Naive B cell (primary cell): ENCODE measurements at places on chromosomes 7 and 10. TPM values are rescaled to one million over a fixed set of nuclear protein-coding genes. Genes with fewer than 3 reads are reported as not detected.

Gene C7orf25
- polyA plus RNA-seq, result 1.5 TPM

DNA sequence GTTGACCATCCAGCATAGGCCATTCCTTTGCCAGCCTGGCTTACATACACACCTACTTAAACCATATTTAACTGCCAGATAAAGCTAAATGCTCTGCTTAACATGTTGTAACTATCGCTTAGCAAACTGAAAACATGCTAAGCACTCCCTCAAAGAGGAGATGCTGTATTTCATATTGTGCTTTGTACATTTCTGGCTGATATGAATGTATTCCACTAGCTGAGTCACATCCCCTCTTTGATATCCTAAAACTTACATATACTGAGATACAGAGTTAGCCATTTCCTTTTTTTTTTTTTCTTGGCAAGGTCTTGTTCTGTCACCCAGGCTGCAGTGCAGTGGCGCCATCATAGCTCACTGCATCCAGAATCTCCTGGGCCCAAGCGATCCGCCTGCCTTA is 99.4 kb downstream of the TPST1 start:
- DNase-seq, result no peak

GRCh38 chr7:151109094-151110048 is 23.1 kb downstream of the AGAP3 start:
- no peak for DNase-seq

- no peak for DNase-seq
These were observed 84.2 kb downstream of the PAXIP1 start for GRCh38 chr7:154918741-154919140.

- no peak for DNase-seq
These were observed 5.6 kb downstream of the TMEM120A start for GRCh38 chr7:75988568-75989499.

DNA sequence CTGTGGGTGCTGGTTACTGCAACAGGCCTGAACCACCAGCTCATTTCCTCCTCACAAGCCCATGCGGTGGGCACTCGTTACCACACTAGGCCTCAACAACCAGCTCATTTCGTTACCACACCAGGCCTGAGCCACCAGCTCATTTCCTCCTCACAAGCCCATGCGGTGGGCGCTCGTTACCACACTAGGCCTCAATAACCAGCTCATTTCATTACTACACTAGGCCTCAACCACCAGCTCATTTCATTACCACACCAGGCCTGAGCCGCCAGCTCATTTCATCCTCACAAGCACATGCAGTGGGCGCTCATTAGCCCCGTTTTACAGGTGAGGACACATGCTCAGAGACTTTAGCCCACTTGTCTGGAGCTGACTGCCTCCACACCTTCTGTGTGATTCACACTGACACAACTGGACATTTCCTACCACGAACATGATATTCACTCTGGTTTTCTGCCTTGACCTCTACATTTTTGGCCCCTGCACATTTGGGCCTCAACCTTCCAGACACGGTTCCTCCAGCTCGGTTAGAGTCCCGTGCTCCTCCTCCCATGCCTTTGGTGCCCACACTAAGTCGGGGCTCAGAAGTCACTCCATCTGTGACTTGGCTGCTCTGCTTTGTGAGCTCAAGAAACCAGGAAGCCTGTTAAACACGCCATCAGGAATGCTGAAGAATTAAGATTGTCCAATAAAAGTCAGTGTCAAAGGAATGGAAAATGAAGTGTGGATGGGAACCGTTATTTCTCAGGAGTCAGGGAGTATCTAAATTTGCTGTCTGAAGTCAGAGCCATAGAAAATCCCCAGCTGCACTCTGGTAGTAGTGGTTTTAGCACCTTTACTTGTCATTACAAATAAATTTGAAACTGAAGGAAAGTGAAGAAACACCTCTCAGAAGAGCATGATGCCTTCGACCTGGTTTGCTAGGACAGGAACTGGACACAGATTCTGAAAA is 55.8 kb upstream of the LANCL2 start:
- no peak for DNase-seq
